ENCODE measurements at places on chromosomes 5 and 9.

- peak; percentile 33 for DNase-seq
These were observed 37.8 kb downstream of the PRELID2 start for GRCh38 chr5:145797336-145797735.

- DNase-seq, result no peak
These were observed 198.3 kb downstream of the KCTD16 start for GRCh38 chr5:144369006-144369405.

- DNase-seq, result no peak
These were observed 49.1 kb upstream of the SUB1 start for GRCh38 chr5:32536246-32536645.

GRCh38 chr5:175306381-175306780 lies 137.6 kb downstream of the DRD1 start:
- no peak for DNase-seq

GRCh38 chr5:81849770-81850367 lies 99.0 kb upstream of the SSBP2 start:
- DNase-seq, result no peak

DNA sequence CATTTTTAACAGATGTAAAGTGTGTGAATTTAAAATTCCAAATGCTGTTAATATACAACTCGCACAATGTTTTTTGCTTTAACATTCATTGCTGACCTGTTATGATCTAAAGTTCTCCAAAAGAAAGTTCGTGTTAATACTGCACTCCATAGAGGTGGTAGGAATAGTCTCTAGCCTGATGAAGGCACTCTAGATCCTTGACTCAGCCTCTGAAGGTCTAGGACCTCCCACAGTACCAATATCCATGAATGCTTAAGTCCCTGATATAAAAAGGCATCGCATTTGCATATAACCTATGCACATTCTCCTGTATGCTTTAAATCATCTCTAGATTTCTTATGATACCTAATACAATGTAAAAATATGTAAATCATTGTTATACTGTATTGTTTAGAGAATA lies 213.6 kb downstream of the EFNA5 start:
- DNase-seq, result no peak

GRCh38 chr5:170508660-170509347 lies 5.0 kb downstream of the KCNIP1 start:
- DNase-seq, result no peak

- no peak for DNase-seq
These were observed 7.9 kb downstream of the LNPEP start for GRCh38 chr5:96943799-96944198.

GRCh38 chr5:14179446-14179845 lies 36.3 kb downstream of the TRIO start:
- no peak for DNase-seq

GRCh38 chr9:14868772-14869583 lies 41.2 kb downstream of the FREM1 start:
- DNase-seq, result no peak

DNA sequence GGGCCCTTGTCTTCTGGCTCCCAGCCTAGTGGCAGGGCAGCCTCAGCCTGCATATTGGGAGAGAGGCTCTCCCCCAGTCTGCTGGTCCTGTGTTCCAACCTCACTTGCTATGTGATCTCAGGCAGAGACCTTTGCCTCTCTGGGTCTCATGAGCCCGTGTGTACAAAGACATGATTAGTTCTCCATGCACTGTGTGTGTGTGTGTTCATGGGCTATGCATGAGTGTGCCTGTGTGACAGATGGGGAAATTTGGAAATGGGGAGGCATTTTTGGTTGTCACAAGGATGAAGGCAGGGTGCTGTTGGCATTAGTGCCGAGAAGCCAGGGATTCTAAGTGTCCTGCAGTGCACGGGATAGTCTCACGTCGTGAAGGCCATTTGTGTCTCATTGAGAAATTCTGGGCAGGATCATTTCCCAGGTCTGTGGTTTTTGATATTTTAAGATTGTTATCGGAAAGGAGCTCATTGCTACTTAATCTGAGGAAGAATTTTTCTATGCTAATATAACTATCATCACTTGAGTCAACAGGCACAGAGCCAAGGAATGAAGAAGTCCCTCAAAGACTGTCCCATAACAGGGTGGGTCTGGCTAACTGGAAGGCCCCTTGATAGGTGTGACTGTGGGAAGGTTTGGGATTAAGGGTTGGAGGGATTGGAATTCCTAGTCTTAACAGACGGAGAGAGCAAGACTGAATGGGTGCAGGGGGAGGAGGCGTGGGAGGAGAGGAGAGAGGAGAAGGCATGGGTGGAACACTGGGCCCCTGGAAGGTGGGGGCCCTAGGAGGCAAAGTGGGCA lies 168.5 kb downstream of the RGS3 start:
- no peak for DNase-seq

- DNase-seq, result no peak
These were observed 22.9 kb downstream of the CAMSAP1 start for GRCh38 chr9:135884328-135885035.

DNA sequence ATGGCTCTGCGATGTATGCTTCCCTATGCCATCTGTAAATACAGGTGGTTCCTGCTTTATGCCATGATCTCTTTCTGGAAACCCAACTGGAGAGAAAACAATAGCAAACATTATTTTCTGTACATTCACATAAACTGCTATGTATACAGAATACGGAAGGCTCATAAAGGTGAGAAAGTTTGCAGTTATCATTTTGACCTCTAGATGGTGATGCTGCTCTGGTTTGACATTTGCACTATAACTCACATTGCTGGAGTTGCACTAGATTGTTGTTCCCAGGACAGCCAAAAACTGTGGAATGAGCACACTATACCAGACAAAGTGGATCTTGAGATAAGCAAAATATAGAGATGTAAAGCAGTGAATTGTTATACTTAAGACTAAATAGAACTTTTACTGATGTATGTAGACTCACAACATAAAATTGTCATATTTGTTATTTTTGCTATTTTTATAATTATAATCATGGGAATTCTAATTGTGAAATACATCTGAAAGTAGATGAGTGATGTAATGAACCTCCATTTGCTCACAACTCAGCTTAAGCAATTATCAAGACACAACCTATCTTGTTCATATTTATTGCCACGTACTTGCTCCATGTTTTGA lies 246.5 kb downstream of the PTPRD start:
- DNase-seq, result no peak

- DNase-seq, result no peak
These were observed 513.6 kb downstream of the SLCO4C1 start for GRCh38 chr5:101782352-101783103.
